Epithelial cell of prostate (primary cell): ENCODE measurements at places on chromosomes 1 and 21.

- no peak for DNase-seq
These were observed 86.5 kb upstream of the IPO9 start for GRCh38 chr1:201742476-201742875.

GRCh38 chr1:17498214-17498613 lies 41.3 kb upstream of the ARHGEF10L start:
- DNase-seq = no peak

DNA sequence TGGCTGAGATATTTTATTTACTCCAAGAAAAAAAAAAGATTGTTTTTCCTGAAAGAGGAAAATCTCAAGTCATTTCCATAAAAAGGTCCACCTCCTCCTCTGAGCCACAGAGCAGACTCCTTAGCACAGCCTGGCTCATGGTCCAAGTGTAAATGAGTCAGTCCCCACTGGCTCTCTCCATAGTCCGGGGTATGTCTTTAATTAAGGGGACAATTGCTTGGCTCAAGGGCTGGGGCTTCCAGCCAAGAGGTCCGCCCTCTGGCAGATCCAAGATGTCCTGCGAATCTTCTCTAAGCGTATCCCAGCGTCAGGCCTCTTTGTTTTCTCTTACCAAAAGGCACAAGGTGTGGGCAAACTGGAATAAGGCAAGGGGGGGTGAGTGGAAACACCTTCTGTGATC lies 33.3 kb downstream of the FOXD2 start:
- DNase-seq = no peak

GRCh38 chr1:185674201-185674600 lies 60.0 kb upstream of the HMCN1 start:
- no peak for DNase-seq

- peak; percentile 29 for DNase-seq
These were observed 470.2 kb downstream of the CAMTA1 start for GRCh38 chr1:7255303-7256058.

DNA sequence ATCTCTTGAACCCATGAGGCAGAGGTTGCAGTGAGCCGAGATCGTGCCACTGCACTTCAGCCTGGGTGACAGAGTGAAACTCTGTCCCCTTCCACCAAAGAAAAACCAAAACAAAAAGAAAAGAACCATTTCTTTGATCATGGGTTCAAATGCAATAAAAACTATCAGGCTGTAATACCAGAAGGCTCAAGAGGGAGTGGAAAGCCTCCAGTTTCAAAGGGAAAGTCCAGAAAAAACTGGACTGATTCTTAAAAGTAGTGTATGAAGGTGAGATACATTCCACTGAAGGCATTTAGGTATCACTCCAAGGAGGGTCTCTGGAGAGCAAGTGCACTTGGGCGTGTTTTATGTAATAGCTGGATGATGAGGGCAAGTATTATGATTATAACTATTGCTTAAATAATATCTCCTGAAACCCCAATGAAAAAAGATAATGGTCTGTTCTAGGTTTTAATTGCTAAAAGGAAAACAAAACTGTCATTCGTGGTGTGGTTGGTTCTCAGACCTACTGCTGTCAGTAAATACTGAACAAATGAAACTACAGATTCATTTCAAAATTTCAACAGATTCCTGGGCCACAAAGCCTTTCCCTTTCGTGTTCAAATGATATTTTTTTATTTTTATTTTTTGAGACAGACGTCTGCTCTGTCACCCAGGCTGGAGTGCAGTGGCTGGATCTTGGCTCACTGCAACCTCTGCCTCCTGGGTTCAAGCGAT lies 6.0 kb upstream of the CAMTA1 start:
- DNase-seq = no peak

GRCh38 chr1:98669355-98670296 lies 8.1 kb downstream of the SNX7 start:
- DNase-seq = no peak

GRCh38 chr1:232377494-232377770 lies 252.5 kb downstream of the SIPA1L2 start:
- DNase-seq = no peak

DNA sequence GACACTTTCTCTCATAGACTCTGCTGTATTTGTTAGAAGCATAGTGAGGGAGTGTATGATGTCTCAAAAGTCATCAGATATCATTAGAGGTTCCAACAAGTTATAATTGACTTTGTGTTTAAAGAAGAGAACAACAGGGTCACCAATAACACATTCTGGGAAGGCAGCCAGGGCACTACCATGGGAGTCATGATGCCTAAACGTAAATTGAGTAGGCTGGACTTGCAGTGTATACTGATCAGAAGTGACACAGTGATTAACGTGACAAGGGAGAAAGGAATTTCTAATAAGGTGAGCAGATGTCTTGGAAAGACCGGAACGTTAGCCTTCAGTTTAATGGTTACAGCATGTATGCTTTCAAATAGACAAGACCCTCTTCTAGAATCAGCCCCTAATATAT lies 973.2 kb downstream of the NCAM2 start:
- DNase-seq = no peak

DNA sequence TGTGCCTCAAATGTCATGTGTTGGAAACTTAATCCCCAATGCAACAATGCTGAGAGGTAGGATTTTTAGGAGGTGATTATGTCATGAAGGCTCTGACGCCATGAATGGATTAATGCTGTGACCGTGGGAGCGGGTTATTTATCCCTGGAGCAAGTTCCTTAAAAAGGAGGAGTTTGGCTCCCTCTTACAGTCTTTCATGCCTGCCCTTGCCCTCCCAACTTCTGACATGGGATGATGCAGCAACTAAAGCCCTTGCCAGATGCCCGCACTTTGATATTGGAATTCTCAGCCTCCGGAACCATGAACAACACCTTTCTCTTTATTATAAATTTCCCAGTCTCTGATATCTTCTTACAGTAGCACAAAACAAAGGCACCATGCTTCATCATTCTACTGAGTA lies 685.3 kb upstream of the CHRM3 start:
- no peak for DNase-seq

GRCh38 chr1:11098931-11099309 lies 749 bp downstream of the EXOSC10 start:
- no peak for DNase-seq

- peak; percentile 76 for DNase-seq
These were observed 65.2 kb downstream of the SIK1 start for GRCh38 chr21:43361493-43362296.

GRCh38 chr1:77762072-77762476 lies 2.4 kb upstream of the USP33 start:
- DNase-seq = peak; percentile 46

GRCh38 chr1:177877086-177877485 lies 92.8 kb downstream of the SEC16B start:
- no peak for DNase-seq

DNA sequence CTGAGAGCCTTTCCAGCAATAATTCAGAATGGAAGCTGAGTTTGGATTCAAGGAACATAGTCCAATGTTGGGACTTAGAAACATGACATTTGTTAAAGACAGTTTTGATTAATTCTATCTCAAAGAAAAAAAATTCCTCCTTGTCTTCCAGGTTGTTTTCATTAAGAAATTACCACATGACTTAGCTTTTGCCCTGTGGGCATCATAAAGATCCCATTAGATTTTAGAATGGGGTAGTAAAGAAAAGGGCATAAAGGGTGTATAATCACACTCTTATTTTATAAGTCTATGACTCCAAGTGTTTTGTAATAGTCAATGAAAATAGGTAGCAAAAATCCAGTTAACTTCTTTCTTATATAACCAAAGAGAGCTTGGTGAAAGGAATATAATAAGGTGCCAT lies 14.3 kb upstream of the PRKAA2 start:
- DNase-seq = no peak

DNA sequence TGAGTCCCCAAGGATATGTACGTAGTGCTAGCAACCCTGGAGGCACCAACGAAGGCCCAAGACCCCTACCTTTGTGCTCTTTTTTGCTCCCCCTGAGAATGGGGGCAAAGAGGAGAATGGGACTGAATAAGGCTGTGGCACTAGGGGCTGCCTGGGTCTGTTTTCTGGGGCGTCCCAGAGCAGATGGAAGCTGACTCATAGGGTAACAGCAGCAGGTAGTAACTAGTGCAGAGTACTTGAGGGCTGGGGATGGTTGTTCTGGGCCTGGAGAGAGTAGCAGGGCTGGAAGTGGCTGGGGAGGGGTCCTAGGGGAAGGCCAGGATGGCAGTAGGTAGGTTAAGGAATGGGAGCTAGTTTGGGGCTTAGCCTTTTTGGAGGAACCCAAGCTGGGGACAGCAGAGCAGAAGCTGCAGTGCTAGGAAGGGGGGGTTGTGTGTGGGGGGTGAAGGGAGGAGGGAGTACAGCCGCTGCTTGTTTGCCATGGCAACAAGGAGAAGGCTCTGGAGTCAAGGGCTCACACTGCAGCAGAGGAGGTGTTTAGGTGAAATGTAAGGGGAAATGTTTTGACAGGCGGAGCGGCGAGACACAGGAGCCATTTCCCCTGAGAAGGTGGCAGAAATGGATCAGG lies 1.8 kb downstream of the NCDN start:
- no peak for DNase-seq

DNA sequence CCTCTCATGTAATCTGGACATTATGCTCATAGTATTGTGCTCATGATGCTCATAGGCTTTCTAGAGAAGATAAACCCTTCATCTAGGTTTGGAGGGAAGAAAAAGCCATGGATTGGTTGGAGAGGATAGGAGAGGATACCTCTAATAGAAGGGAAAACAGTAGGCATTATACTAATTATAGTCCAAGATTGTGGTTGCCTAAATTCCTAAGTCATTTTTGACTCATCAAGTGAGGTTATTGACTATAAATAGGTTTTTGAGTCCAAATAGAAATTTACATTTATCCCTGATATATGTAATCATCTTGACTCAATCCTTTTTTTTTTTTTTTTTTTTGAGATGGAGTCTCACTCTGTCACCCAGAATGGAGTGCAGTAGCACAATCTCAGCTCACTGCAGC lies 5.0 kb downstream of the SYT11 start:
- no peak for DNase-seq
